ENCODE measurements at places on chromosomes 3 and 15.

- DNase-seq, result no peak
These were observed 557 bp downstream of the ELL3 start for GRCh38 chr15:43776101-43776717.

DNA sequence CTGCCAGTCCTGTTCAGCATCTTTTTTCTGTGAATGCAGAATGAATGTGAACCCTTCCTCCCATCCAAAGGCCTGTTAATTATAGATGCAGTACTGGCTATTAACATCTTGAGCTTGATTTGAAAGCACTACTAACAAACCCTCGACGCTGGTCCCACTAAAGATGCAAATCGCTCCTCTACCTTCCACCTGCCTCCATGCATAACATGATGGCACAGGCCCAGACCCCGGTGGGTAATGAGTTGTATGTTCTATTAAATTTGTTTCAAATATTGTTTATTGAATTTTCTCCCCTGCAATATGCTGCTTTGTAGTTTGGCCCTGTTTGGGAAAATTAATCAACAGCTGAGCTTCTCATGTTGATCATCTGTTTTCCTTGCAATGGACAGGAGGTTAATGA is 69.3 kb downstream of the RAB11A start:
- no peak for DNase-seq

- DNase-seq, result no peak
These were observed 296.1 kb downstream of the RPLP1 start for GRCh38 chr15:69748576-69749185.

DNA sequence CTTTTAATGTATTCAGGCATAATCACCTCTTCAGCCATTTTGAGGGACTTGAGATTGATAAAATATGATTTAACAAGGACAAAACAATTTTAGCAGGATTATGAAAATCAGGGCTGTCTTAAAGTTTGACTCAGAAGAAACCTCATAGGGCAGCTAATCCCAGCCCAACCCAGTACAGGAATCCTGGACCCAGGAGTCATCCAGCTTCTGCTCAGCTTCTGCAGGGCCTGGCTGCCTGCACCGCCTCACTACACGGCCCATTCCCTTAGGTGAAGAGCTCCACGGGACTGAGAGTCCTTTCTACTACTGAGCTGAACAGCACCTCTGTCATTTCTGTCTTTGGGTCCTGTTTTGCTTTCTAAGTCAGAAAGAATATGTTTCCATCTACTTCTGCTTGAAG is 37.5 kb downstream of the ARHGAP31 start:
- no peak for DNase-seq

DNA sequence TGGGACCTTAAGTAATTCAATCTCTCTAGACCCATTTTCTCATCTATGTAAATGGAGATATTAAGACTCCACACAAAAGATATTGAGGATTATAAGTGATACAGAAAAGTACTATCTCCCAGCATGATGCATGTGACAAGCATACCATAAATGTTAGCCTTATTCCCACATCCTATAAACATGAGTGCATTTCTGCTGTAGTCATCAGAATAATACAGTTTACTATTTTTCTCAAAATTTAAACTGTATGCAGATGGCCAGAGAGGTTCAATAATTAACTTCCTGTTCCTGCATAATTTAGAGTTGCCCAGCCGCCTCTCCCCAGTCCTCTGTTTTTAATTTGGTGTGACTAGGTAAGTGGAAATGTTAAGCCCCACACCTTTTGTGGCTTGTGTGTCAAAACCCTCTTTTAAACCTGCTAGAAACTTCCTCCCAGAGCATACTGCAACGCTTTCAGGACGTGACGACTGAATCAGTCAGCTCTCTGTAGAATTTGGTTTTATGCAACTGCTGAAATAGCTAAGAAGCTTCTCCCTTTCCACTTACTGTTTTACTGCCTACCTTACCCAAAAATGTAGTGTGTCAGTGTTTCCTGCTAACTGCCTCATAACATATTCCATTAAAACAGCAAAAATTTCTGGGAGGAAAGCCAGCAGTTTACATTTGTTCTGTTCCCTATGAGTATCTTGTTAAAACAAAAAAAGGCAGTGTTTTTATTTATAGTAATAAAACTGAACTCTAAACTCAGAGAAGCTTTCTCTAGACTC is 1037.9 kb downstream of the EPHA3 start:
- no peak for DNase-seq

DNA sequence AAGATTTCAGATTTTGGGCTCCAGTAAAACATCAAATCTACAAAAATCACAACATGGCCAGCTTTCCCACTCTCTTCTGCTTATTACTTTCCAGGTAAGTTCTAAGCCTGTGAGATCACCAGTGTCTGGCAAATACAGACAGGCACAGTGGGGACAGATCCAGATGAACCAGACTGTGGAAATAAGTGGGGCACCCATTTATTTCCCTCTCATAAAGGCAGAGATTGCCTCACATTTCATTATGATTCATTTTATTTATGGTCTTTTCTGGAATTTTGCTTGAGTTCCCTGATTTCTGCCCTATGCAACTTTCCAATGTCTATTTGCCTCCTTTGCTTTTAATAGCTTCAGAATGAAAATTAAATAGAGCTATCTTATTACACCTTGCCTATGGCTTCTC is 66.8 kb downstream of the GREM1 start:
- DNase-seq, result no peak

DNA sequence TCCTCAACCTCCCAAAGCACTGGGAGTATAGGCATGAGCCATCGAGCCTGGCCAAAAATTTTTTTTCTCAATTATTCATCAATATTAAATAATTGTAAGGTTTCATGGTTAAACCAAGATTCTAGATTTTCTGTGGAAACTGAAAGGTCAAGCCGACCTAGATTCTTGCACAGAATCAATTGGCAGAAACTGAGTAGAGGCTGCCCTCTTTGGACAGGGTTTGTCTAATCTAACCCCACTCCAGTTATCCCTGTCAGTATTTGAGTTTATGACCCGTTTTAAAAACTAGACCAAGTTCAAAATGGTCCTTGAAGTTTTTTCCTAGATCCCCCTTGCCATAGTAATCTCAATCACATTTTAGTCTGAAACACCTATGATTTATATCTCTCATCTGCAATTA is 8.6 kb upstream of the ADAM10 start:
- no peak for DNase-seq

- no peak for DNase-seq
These were observed 53.6 kb upstream of the TRPM1 start for GRCh38 chr15:31155151-31155550.

DNA sequence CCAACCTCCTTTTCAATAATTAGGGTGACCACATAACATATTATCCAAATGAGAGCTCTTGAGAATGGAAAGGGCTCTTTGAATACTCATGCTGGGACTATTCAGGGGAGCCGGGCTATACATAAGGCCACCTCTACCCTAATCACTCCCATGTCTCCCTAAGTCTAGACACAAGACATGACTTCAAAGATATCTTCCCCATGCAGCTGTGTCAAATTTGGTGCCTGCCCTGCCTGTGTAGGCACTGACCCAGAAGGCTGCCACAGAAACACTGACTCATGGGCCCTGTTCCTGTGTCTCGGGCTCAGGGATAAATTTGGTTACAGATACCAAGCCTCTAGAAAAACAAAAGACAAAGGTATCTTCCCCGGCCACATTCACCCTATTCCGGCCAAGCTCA is 70.3 kb downstream of the MYLK start:
- DNase-seq, result no peak

DNA sequence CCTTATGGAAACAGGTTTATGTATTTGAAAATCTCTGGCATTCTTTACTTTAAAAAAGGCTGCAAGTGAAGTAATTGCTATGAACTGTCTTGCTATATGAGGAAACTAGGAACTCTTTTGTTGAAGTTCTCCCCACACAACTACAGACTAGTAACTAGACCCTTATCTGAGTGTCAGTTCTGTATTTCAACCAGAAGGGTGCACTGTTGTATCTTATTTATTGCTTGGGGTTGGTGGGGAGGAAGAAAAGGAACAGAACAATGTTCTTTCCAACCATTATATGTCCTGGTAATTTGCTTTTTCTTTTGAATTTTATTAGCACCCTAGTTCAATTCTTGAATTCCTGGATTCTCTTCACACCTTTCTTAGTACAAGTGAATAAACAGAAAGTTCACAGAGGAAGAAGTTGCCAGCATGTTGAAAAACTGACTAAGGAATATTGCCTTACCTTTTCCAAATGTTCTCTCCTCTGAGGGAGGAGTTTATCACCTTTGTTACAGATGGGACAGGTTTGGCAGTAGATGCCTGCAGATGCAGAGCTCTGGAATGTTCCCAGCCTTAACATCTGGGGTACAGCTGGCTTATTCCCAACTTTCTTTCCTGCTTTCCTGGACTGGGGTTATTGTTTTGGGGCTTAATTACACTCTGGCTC is 162.4 kb upstream of the CFAP20DC start:
- peak; percentile 27 for DNase-seq

DNA sequence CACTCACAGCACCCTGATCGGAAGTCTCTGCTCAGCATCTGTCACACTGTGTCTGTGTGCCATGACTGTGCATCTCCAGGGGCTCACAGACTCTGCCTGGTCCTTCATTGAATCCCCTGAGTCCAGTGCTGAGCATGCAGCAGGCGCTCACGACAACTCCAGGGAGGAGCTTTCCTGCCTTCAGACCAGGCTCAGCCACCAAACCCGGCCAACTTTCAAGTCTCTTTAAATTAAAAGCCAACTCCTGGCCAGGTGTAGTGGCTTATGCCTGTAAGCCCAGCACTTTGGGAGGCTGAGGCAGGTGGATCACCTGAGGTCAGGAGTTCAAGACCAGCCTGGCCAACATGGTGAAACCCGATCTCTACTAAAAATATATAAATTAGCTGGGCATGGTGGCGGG is 24.2 kb downstream of the GRAMD2A start:
- DNase-seq, result no peak

DNA sequence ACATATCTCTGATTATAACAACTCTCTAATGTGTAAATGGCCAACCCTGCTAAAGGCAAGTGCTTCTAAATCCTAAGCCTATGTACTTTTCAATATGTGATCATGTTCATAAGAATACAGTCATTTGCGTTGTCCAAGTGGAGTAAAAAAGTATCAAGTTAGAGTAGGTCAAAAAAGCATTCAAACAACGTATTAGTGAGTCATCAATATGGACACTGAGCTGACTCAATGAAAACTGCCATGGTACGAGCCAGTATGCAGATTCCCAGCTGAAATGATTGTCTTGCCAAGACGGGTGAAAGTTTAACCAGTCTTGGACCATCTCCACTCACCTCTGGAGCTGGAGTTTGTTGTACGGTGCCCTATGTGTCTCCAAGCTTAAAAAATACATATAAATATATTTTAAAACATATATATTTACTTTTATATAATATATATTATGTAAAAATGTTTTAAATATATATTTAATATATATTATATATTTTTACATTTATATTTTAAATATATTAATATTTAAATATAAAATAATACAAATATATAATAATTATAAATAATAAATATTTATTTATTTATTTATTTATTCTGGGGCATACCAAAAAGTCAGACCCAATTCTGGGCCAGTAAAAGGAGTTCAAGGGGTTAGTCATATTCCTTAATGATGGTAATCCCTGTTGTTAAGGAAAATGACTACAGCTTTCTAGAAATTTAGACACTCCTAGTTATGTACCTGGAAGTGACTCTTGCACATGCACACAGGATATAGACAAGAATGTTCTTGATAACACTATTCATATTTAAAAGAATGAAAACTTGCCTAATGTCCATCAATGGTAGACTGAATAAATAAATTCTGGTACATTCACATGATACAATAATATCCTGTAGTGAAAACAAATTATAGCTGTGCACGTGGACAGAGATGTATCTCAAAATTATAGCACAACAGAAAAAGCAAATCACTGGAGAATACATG is 27.2 kb downstream of the PLSCR4 start:
- DNase-seq, result no peak

DNA sequence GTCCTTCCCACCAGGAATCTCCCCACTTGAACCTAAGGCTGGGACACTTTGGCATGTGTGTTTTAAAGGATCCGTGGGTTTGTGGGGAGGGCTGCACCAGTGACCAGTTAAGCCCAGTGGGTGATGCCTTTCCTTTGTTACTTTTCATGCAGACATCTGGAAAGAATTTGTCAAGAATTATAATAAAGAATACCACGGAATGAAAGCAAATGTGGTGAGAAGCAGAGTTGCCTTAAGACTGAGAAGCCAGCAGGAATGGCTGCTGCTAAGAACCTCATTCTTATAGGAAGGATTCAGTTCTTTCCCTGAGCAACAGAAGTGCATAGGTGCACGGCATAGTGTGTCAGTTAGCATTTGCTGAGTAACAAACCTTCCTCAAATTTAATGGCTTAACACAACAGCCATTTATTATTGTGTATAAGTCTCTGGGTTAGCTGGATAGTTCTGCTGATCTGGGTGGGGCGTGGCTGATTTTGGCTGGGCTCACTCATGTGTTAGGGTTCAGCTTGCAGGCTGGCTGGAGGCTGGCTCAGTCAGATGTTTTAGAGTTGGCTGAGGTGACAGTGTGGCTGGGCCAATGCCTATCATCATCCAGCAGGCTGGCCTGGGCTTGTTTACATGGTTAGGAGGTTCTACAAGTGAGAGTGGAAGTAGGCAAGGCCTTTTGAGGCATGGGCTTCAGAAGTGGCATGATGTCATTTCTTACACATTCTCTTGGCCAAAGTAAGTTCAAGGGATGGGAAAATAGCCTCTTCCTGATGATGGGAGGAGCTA is 262.7 kb upstream of the CTDSPL start:
- no peak for DNase-seq

- DNase-seq, result no peak
These were observed 16.1 kb upstream of the PLOD2 start for GRCh38 chr3:146177072-146177471.

DNA sequence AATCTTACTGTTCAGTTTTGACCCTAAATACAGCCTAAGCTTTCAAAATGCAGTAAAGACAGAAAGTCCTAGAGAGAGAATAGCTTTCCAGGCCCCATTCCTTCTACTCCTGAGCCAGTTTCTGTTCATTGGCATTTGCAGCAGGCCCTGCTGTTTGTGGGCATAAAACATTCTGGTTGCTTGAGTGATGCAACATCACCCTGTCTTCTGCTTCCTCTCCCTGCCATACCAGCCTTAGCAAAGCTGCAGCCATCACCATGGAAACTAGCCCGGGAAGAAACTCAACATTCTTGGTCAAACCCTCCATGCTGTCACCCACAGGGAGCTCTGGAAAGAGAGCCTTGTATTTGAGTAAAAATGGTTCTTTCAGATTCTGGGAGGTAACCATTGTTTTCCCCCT is 325.7 kb downstream of the MAGI1 start:
- no peak for DNase-seq

DNA sequence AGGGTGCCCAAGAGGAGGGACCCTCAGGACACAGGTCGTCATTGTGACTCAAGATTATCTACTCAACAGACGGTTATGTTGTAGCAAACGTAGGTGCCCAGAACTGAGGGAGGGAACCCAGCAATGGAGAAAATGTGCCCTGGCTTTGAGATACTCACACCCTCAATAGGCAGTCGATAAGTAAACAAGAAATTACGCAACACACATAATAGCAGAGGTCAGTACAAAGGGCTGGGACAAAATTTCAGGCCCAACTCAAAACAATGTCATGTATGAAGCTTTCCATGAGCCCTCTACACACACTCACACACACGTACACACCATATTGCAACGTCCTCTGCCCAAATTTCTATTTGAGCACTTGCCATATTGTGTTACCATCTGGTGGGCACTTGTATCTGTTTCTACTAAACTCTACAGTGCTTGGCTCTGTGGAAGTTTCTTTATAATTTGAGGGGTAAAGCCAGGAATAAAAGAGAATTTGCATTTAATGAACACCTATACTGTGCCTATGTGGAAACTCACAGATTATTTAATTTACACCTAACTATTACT is 114.6 kb upstream of the TRIM42 start:
- no peak for DNase-seq

GRCh38 chr3:192929755-192930547 is 12.3 kb upstream of the MB21D2 start:
- DNase-seq, result no peak
